Ovary (tissue), 10 donors: ENCODE measurements at places on chromosomes 16 and 17.

- DNase-seq = no peak
Measured at GRCh38 chr16:82835487-82836155, 208.9 kb downstream of the CDH13 start.

DNA sequence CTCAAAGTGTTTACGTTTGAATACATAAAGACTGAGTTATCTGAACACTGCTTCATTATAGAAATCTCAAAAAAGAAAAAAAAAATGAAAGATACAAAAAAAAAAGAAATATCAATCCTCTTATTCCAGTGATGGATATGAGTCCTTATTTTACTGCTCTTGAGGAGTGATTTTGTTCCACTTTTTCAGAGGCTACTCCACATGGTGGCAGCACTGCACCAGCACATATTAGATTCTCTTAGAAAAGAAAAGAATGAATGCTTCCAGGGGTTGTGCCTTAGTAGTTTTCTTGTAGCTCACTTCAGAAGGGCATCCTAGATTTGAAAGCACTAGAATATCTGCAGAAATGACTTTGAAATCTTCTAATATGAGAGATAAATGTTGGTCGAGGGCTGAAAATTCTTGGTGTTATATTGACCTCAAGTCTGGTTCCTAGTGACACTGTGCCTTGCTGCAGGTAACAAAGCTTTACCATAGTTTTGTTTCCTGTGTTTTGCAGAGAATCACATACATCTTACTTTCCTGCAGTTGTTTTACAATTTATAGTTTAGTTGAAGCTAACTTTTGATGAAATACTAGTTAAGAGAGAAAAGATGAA lies 25.9 kb downstream of the AP2B1 start:
- no peak for DNase-seq

GRCh38 chr17:43829738-43830137 lies 3.2 kb downstream of the MPP3 start:
- DNase-seq = no peak

DNA sequence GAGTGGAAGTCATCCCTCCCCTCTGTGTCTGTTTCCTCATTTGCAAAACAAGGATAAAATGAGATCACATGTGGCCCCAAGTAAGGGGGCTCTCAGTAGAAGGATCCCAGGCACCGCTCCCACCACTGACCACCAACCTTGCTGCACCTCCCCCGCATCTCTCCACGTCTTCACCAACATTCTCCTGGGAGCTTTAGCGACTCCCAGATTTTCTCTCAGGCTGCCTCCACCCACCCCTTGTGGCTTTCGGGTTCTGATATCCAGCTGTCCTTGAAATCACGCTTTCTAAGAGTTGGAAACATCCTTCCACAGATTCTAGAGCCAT lies 16.4 kb upstream of the NTN1 start:
- DNase-seq = no peak

DNA sequence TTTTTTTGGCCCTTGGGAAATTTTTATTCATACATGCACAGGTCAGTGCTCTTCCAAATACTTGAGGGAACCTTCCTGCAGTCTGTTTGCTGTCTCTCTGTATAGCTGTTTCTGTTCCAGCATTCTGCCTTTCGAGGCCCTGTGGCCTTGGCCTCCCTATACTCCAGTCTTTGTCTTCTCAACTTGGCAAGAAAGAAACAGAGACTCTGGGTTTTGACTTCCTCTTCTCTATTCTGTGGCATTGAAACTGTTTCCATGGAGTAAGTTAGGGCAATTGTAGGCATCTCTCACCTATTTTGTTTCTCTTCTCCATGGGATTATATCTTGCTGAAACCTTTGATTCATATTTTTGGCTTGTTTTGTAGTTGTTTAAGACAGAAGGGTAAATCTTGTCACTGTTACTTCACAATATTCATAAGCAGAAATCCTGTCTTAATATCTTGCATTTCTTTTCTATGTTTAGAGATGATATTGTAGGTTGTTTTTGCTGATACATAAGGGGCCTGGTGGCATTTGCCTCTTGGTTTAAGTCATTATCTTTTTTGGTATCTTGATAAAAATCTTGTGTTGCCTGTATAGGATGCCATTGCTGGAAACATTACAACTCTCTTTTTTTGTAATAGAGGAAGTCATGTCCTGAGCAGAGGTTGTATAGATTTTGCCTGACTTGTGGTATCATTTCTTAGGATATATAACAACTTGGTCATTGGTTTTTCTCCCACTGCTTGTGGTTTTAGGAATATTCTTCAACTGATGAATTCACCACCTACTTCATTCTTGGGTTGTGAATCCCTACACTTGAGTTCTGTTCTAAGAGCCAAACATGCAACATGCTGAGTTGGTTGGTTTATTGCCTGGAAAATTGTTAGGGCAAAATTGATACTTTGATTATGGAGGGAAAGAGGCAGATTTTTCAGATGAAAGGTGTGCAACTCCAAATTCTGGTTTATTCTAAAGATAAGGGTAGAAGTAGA lies 168.6 kb downstream of the FTO start:
- no peak for DNase-seq

DNA sequence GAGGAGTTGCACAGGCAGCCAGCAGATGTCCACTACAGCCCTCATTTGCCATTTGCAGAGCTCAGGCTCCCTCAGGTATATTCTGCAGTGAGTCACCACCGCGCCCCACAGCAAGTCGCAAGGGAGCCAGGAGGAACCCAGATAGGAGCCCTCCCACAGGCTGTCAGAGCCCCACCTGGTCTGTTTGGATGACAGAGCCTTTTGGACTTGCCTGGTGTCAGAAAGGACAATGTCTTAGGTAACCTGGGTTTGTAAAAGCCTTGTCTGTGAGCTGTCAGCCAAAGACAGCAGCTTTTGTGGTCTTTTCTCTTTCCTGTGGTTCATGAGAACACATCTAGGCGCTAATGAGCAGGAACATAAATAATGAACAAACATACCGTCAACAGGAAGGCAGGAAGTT lies 70.9 kb downstream of the GNAO1 start:
- no peak for DNase-seq
